ENCODE measurements at places on chromosomes 2 and 18. TPM values are rescaled to one million over a fixed set of nuclear protein-coding genes. Genes with fewer than 3 reads are reported as not detected.
A peak's percentile ranks its signal among the peaks of the same experiment; 100 is the strongest.

DNA sequence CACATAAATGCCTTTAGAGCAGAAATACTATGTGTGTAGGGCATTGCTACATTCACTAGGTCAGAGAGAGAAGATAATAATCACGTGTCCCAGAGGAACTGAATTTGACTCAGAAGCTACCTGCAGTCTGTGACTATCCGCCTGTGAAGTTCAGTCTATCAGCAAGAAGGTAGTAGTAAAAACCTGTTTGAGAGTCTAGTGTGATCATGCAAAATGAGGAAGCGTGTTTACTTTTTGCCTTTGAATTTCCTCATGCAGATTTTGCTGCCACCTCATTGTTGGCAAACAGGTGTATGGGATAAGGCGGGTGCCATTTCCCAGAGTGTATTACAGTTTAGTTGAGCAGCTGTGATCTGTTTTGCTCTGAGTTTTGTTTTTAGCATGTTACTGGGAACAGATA lies 403.9 kb upstream of the FANCL start:
- no peak for DNase-seq

GRCh38 chr2:152464851-152465470 lies 130.0 kb downstream of the FMNL2 start:
- no peak for DNase-seq

GRCh38 chr18:34921811-34922385 lies 119.3 kb upstream of the MAPRE2 start:
- no peak for DNase-seq

- no peak for DNase-seq
Measured at GRCh38 chr2:126634273-126634861, 21.6 kb upstream of the GYPC start.

DNA sequence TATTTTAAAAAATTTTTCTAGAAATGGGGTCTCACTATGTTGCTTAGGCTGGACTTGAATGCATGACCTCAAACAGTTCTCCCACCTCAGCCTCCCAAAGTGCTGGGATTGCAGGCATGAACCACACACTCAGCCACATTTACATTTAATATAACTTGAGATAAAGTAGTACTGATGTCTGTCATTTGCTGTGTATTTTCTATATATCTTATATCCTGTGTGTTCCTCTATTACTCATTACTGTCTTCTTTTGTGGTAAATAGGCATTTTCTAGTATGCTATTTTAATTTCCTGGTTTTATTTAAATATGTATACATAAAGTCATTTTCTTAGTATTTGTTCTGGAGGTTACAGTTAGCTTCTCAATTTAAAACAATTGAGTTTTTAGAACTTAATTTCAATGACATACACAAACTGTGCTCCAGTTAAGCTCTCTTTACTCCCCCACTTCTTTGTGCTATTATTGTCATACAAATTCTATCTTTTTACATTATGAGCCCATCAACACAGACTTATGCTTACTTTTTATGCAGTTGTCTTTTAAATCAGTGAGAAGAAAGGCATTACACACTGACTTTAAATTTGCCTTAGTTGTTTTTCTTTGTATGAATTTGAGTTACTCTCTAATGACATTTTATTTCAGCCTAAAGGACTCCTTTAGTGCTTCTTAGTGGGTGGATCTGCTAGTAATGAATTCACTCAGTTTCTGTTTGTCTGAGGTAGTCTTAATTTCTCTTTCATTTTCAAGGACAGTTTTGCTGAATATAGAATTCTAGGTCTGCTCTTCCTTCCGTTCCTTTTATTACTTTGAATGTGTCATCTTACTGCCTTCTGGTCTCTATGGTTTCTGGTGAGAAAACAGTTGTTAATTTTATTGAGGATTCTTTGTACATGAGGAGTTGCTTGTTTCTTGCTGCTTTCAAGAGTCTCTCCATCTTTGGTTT lies 6.2 kb upstream of the INPP4A start:
- DNase-seq, result no peak

DNA sequence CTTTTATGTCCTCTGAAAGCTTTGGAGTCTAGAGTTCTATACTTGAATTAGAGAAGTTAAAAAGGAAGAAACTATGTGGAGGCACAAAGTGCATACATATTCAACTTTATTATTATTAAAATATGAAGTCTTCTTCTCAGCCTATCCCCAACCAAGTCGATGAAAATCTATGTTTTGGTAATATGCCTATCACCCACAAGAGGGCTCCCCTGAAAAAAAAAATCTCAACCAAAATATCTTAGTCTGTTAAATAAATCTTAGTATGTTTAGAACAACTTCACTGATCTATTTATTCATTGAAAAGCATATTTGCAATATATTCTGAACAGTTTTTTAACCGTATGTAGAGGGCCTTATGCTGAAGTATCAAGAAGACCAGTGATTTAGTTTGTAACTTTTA lies 804.5 kb downstream of the TDRD15 start:
- no peak for DNase-seq

GRCh38 chr2:143819190-143819735 lies 690.0 kb downstream of the ARHGAP15 start:
- DNase-seq, result no peak

- peak; percentile 49 for DNase-seq
Measured at GRCh38 chr2:234632527-234633391, 135.9 kb upstream of the ARL4C start.

DNA sequence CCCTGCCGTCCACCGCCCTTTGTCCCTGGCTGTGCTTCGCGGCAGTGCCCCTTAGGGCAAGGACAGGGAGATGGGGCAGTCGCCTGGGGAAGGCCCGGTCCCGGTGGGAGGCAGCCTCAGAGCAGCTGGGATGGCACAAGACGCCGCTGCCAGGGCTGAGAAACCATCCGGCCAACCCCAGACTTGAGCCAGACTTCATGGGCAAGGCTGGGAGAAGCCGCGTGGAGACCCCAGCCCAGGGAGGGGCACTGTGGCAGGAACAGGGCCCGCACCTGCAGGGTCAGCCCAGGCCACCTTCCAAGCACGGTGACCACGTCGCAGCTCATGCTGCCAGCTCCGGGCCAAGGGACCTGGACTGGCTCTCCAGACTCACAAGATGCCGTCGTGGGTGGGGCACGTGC lies 84.0 kb downstream of the NFATC1 start:
- DNase-seq, result no peak

GRCh38 chr2:12300927-12301326 lies 415.8 kb upstream of the TRIB2 start:
- no peak for DNase-seq

- no peak for DNase-seq
Measured at GRCh38 chr2:238413368-238413767, 13.4 kb upstream of the ASB1 start.

GRCh38 chr2:170391018-170391417 lies 213.1 kb downstream of the MYO3B start:
- DNase-seq, result no peak

DNA sequence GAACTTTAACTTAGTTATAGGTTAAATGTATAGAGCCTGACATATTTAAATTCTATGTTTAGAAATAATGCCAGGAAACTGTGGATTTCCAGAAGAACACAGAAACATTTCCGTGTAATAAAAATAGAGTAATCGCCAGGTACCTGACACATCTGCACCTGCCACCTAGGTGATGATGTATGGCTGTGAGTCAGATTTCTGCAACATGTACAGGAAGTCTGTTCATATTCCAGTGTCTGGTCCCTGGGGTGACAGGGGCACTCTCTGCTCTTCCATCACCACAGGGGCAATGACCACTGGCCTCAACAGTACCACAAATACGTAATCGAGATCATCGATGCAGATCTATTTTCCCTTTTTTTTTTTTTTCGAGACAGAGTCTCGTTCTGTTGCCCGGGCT lies 101.1 kb upstream of the LPIN2 start:
- no peak for DNase-seq

DNA sequence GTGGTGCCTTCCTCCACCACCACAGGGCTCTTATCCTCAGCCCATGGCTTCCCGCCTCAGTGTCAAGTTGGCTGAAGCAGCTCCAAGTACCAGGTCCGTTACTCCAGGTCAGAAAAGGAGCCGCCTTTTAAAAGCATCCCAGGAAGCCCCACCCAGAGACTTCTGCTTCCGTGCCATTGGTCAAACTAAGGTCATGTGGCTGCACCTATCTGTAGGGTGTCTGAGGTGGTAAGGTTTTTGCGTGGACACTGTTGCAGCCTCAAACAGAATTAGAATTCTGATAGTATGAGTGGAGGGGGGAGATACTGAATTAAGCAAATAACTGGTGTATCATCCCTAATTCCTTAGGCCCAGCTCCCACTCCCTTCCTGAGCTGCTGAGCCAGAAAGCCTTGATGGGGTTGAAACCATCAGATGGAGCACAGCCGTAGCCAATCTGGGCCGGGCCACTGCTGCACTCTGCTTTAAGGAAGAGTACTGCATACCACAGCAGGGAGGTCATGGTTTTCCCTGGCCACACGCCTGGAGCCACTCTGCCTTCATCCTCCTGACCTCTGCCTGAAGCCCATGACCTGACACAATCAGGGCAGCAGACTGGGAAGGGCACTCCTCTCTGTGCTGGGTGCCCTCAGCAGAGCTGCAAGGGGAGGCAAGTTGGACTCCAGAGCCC lies 8.4 kb downstream of the TMEM247 start:
- no peak for DNase-seq

DNA sequence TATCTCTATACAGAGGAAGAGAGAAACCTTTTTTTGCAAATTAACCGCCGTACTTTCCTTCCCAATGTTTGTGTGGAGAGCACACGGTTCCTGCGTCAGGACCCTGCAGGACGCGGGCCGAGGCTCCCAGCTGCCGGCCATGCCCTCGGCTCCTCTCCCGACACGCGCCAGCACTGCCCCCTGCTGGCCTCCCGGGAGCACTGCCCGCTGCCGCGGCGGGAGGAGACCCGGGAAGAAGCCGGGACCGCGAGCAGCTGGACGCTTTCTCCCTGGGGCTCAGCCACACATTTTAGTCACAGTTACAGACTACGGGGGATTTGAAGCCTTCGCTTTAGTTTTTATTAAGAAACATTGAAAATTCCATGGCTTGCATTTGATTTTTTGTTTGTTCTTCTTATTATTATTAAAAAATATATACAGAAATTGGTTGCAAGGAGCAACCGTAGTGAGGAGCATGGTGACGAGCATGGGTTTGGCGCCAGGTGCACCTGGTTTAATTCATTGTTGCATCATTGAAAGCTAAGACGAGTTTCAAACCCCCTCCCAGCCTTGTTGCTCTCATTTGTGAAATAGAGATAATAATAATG lies 401.2 kb downstream of the GALR1 start:
- peak; percentile 85 for DNase-seq

DNA sequence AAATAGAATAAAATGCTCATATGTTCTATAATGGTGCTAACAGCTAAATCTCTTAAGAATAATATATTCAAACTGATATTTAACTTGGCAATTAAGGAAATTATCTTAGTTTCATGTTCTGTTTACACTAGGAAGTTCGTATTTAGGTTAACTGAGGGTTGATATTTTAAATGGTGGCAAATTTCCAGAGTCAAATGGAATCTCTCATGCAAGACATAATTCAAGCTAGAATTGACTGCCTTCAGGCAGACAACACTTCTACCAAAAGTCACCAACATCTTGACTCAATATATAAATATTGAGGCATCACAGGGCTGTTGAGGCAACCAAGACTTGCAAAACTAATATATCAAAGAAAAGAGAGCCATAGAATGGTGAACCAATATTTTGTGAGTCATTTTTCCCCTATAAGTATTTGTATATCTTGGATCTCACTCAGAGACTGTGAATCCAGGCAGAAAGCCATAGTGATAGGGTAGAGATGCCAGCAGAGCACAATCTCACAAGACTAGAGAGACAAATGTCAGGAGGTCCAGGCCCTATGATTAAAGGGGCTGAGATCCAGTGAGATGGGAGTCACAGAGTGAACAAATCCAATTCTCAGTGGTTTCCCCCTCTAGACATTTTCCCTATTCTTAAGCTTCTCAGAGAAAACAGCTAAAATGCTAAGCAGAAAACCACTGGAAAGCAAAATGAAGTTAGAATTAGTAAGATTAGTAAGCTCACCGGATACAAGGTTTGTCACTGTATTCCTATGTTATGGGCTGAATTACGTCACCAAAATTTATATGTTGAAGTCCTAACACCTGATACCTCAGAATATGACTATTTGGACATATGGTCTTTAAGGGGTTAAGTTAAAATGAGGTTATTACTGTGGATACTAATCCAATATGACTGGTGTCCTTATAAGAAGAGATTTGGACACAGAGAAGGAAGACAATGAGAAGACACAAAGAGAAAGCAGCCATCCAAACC lies 358.2 kb upstream of the UBE2E3 start:
- no peak for DNase-seq

- DNase-seq, result no peak
Measured at GRCh38 chr2:41409328-41409727, 638.5 kb upstream of the PKDCC start.

DNA sequence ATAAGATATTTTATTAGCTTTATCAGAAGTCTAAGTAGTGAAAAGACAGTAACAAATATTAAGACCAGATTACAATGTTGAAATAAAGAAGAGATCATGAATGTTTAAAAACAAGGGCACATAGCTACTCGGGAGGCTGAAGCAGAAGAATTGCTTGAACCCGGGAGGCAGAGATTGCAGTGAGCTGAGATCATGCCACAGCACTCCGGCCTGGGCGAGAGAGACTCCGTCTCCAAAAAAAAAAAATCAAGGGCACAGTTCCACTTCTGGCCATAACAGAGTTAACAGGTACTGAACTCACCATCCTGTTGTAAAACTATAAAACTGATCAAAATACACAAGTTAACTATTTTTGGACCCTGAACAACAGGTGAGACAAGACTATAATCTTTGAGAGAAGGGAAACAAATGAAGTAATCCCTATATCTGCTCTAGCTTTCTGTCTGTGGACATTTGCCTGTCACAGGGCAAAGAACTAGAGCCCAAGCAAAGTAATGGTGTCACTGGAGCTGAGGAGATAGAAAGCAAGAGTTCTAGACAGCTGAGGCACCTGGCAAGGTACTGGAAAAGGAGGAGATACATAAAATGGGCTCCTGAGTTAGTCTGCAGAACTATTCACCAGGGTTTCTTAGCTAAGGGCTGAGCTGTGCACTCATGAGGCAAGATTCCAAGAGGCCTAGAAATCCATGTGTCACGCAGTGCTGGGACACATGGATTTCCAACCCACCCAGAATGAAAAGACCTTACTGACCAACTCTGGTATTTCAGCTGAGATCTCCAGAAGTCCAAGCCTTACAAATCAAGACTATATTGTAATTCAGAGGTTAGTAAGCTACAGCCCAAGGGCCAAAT lies 15.2 kb downstream of the MMADHC start:
- DNase-seq, result no peak

DNA sequence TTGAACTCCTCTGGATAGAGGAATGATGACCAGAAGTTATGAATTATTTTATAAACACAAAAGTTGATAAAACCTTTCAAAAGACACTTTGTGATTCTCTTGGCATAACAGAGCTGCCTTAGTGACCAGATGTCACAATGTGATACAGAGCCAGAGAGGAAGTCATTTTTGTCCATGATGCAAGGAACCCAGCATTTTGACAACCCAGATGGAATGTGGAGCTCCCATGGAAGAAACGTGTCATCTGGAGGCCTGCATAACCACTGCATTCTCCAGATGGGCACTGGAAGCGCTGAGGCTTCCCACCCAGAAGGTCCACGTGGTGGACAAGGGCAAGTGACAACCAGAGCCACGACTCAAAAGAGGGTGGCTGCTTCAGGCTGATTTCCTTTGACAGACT lies 30.1 kb downstream of the HRH4 start:
- DNase-seq, result no peak

GPR75 gene
- total RNA-seq, result 1.2 TPM

MEIS1 gene
- total RNA-seq, result 0.86 TPM

FAM228A gene
- not detected for total RNA-seq

ARHGEF4 gene
- 3.2 TPM for total RNA-seq

TRIM43 gene
- not detected for total RNA-seq

CHRNG gene
- not detected for total RNA-seq

C2orf76 gene
- 11.1 TPM for total RNA-seq

HAAO gene
- 0.73 TPM for total RNA-seq

VWA3B gene
- total RNA-seq, result not detected

MC5R gene
- not detected for total RNA-seq

SLC14A1 gene
- total RNA-seq, result 0.24 TPM
